ENCODE measurements at places on chromosomes 16 and 17.

GRCh38 chr16:48317614-48318315, 67.4 kb downstream of the SIAH1 start:
- DNase-seq: no peak

- no peak for DNase-seq
Observed at GRCh38 chr16:24996301-24996700, 18.9 kb downstream of the ARHGAP17 start.

- no peak for DNase-seq
Observed at GRCh38 chr16:58815181-58815888, 81.2 kb upstream of the GOT2 start.

GRCh38 chr17:83186226-83186625, 106.8 kb downstream of the METRNL start:
- no peak for DNase-seq

- no peak for DNase-seq
Observed at GRCh38 chr17:55426851-55427586, 5.4 kb upstream of the MMD start.

GRCh38 chr17:64130559-64131001, 636 bp upstream of the ERN1 start:
- DNase-seq: no peak

GRCh38 chr16:55508941-55509931, at the start of gene LPCAT2:
LPCAT2 (plus strand) TSS chr16:55509072; CDS start chr16:55509182, 110 bp downstream.
- no peak for DNase-seq

DNA sequence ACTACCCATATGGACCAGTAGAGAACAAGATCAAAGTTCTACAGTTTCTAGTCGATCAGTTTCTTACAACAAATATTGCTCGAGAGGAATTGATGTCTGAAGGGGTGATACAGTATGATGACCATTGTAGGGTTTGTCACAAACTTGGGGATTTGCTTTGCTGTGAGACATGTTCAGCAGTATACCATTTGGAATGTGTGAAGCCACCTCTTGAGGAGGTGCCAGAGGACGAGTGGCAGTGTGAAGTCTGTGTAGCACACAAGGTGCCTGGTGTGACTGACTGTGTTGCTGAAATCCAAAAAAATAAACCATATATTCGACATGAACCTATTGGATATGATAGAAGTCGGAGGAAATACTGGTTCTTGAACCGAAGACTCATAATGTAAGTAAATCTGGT, 29.1 kb downstream of the BPTF start:
- DNase-seq: no peak

GRCh38 chr17:1077581-1077985, 80.7 kb downstream of the TIMM22 start:
- DNase-seq: no peak

DNA sequence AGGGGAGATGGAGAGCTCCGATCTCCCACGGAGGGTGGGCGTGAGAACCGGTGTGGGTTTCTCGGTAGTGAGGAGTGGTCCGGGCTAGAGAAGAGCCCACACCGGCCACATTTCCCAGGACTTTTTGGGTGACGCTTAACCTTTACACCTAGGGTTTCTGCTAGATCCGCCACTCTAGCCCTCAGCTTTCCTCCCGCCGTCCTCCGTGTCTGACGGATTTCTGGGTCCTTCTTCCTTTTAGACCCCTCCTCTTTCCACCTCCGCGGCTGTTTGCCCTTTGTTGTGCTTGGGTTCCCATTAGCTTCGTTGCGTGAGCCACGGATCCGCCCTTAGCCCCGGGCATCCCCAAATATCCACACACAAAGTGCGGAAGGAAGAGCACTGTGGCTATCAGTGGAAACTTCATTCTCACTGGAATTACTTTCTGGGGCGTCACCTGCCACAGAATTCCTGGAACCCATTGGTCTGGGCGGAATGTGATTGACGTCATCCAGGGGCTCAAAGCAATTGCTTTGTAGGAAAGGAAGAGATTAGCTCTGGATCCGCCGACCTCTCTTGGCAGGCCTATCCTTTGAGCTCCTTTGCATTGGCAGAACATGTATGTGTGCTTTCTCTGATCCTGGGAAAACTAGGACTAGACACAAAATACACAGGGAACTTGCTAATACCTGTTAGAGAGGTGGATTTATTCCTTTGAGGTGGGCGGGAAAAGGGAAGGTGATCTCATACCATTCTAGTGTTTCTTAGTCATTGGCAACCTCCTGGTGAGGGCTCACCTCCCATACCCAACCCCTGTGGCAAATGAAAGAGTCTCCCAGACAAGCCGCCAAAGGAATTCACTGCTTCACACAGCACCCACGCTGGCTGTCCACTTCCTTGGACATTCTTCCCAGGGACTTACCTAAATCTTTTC, 654 bp downstream of the TNFAIP1 start:
- DNase-seq: no peak

- no peak for DNase-seq
Observed at GRCh38 chr17:72613806-72614292, 478.6 kb downstream of the SLC39A11 start.

Measured in T-helper 17 cell (primary cell).